HepG2 (cell line): ENCODE measurements at places on chromosomes 7 and 10. TPM values are rescaled to one million over a fixed set of nuclear protein-coding genes. Genes with fewer than 3 reads are reported as not detected.

DNA sequence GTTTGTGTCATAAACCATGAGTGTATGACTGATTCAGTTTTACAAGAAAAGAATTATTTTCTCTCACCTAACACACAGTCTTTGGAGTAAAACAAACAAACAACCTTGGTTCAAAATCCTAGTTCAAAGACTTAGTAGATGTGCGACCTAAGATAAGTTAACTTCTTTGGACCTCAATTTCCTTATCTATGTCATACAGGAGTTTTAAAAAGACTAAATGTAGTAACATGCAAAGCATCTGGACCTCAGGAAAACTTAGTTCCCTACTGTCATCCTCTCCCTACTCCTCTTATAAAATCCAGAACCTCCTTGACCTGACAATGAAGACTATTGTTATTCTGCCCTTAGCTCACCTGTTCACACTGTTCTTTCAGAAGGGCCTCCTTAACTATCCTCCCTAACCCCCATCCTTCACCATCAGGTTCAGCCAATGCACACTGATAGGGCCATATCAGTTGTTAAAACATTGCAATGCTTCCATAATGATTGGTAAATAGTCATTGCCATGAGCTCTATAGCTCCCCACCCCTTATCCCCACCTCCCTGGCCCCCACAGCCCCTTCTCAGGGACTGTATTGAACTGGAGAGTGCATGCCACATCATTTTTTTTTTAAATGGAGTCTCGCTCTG is 28.8 kb upstream of the CCNJ start:
- no peak for DNase-seq
- no peaks in the 10 kb centered on the region for H3K27me3 ChIP-seq
- H3K4me3 ChIP-seq = no peak overlapping the region
- no peaks in the 10 kb centered on the region for H3K4me1 ChIP-seq
- no peaks in the 10 kb centered on the region for H3K36me3 ChIP-seq

GRCh38 chr10:51935341-51935740 is 235.9 kb upstream of the CSTF2T start:
- H3K36me3 ChIP-seq = no peaks in the 10 kb centered on the region
- DNase-seq = no peak
- H3K4me1 ChIP-seq = no peaks in the 10 kb centered on the region
- no peaks in the 10 kb centered on the region for H3K27me3 ChIP-seq
- no peak overlapping the region for H3K27ac ChIP-seq

- DNase-seq = no peak
- no peak overlapping the region for H3K4me3 ChIP-seq
- no peaks in the 10 kb centered on the region for H3K27me3 ChIP-seq
- H3K4me1 ChIP-seq = no peaks in the 10 kb centered on the region
- no peaks in the 10 kb centered on the region for H3K36me3 ChIP-seq
Measured at GRCh38 chr10:43982250-43982649, 333.6 kb upstream of the ZNF32 start.

DNA sequence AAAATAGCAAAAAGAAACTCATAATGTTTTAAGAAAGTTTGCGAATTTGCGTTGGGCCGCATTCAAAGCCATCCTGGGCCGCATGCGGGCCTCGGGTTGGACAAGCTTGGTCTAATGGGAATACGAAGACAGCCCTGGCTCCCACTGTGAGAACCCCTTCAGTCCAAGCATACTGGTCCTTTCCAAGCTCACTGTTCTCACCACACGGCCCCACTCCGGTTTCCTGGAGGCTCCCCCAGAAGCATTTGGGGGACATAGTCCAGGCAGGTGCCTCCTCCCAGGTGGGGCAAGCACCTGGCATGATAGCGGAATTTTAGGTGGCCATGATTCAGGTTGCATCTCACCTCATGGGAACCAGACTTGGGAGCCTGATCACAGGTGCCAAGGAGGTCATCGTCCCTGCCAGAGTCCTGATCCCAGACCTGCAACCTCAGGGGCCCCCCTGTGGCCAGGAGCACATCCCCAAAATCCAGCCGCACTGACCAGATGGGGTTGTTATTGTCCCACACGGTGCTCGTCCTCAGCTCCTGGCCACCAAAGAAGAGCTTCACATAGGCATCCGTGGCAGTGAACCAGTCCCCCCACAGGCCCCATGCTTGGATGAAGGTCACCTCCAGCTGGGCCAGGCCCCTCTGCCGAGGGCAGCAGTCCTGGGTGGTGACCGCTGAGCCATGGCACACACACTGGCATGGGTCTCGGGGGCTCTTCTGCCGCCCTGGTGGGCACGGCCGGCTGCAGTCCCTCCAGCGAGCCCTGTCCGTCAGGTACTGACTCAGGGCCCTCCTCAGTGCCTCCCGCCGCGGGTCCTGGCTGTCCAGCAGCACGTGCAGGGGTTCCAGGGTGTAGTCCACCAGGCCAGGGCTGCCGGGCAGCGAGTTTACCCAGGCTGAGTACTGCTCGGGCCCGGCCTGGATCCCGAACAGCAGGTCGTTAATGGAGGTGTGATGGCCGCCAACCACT is 4.4 kb downstream of the PRF1 start:
- peaks cover 48% of the 10 kb centered on the region for H3K4me1 ChIP-seq
- no peak overlapping the region for H3K4me3 ChIP-seq
- H3K36me3 ChIP-seq = no peaks in the 10 kb centered on the region
- no peak overlapping the region for H3K27ac ChIP-seq
- no peak for DNase-seq

TEX47 gene
- not detected in 2 replicates for total RNA-seq

BAMBI gene
- total RNA-seq = 13.2 and 23.6 TPM in 2 replicates

SPACDR gene
- total RNA-seq = not detected in 2 replicates
